AG04449 (cell line): ENCODE measurements at places on chromosomes 12 and 14.

DNA sequence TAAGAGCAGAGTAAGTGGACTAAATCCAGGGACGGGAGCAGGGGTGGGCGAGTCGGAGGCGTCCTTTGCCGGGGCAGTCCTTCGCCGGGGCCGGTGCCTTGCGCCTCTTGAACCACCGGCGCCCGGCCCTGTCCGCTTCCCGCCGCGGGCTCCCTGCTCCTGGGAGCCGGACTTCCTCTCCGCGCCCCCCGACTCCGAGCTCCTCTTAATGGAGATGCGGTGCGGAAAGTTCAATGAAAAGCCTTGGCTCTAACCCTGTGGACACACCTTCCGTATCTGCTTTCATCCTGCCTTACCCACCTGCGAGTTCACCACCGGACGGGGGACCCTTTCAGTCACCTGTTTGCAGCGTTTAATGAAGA, 412 bp downstream of the FGFR1OP2 start:
- DNase-seq = no peak

- DNase-seq = no peak
Measured at GRCh38 chr14:78566859-78567172, 396.6 kb downstream of the NRXN3 start.

GRCh38 chr12:54249489-54249888, 30.4 kb downstream of the CBX5 start:
- no peak for DNase-seq

GRCh38 chr14:102806447-102806846, 29.2 kb downstream of the TRAF3 start:
- DNase-seq = no peak

DNA sequence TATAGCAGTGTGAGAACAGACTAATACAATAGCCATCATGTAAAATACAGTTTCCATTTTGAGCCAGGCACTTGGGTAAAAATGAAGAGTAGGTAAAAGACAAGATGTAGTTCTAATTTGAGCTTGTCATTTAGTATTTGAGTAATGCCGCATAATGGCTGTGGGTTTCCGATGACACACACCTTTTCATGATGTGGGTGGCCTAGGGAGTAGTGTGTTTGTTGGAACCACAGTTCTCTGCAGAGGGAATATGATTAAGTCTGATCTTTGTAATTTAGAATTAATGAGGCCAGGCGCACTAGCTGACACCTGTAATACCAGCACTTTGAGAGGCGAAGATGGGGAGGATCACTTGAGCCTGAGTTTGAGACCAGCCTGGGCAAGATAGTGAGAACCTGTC, 61.8 kb downstream of the RCOR1 start:
- DNase-seq = no peak
